CD8-positive, alpha-beta T cell (primary cell): ENCODE measurements at places on chromosomes 11 and 22.

DNA sequence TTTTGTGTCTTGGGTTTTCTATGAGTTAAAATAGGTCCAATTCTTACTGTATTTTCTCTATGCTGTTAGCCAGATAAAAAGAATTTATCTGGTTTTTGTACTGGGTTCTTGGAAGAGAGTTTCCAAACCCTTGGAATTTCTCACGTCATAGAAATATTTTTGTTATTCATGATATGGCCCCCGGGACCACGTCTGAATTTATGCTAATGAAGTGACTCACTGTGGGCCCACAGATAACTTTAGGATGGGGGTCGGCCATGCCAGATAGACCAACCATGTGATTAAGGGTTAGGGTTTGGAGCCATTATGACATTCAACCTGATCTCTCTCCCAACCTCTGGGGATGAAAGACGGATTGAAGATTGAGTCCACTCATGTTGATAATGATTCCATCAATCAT lies 35.6 kb upstream of the DDI1 start:
- DNase-seq, result no peak

DNA sequence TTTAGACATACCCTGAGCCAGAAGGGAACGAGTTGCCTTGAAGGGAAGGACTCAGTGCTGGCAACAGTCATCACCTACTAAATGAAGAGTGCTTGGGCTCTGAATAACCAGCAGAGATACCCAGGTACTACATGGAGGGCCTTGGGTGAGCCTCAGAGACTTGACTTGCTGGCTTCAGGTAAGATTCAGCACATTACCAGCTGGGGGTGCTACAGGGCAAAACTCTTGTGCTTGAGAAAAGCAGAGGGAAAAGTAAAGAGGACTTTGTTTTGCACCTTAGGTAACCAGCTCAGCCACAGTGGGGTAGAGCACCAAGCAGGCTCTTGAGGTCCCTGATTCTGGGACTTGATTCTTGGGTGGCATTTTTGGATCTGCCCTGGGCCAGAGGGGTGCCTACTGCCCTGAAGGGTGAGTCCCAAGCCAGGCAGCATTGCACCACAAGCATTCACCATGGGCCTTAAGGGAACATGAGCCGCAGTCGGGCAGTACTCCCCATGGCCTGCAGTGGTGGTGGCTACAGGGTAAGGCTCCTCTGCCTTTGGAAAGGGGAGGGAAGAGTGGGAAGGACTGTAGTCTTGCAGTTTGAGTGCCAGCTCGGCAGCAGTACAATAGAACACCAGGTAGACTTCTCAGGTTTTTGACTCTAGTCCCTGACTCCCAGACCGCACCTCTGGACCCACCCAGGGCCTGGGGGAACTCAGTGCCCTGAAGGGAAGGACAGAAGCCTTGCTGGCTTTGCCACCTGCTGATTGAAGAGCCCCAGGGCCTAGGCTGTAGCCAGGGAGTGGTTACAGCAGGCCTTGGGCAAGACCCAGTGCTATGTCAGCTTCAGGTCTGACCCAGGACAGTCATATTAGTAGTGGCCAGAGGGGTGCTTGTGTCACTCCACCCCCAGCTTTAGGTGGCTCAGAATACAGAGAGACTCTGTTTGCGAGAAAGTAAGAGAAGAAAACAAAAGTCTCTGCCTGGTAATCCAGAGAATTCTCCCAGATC lies 22.7 kb upstream of the PLEKHA7 start:
- DNase-seq, result no peak

GRCh38 chr22:46428602-46429324 lies 93.2 kb downstream of the TRMU start:
- no peak for DNase-seq

- DNase-seq, result no peak
Observed at GRCh38 chr11:2265396-2265795, 5.0 kb downstream of the ASCL2 start.

GRCh38 chr11:31404614-31405013 lies 35.0 kb downstream of the DNAJC24 start:
- no peak for DNase-seq

- no peak for DNase-seq
Observed at GRCh38 chr22:46220921-46221320, 29.2 kb downstream of the CDPF1 start.

DNA sequence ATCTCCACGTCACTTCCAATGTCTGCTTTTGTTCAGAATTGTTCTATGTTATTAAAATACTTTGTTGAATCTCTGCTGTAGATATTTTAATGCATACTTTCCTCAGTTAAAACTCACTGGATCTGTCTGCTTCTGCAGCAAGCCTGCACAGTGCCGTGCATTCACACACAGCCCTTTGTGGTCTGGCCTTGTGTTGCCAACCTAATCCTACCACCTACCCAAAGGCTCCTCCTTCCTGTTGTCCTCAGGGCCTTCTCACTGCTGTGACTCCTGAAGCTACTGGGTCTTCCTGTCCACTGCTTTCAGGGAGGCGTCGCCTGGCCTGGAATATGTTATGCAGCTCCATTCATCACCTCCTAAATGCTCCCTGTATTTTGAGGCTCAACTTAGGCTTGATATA lies 67.0 kb downstream of the PPP6R3 start:
- DNase-seq, result no peak
